ENCODE measurements at places on chromosomes 2 and 18.
A peak's percentile ranks its signal among the peaks of the same experiment; 100 is the strongest.

DNA sequence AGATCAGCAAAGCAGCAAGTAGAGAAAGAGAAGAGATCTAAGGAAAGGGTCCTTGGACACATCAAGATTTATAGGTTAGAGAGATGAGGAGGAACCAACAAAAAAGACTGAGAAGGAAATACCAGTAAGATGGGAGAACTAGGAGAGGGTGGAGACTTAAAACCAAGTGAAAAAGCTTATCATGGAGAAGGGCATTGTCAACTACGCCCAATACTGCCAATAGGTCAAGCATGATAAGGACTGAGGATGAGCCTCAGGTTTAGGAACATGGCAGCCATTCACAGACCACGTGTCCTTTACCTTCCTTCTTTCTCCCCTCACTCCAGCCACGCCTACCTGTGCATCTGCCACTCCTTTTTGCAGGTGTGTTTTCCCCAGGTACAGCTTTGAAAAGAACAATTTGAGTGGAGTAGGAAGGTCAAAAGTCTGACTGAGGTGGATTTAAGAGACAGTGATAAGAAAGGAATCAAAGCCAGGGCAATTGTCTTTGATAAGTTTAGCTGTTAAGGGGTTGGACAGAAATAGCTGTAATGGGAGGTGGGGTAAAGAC is 238.7 kb downstream of the STK39 start:
- H3K4me1 ChIP-seq, result no peaks in the 10 kb centered on the region
- no peak for DNase-seq
- peaks cover 9% of the 10 kb centered on the region for H3K36me3 ChIP-seq

DNA sequence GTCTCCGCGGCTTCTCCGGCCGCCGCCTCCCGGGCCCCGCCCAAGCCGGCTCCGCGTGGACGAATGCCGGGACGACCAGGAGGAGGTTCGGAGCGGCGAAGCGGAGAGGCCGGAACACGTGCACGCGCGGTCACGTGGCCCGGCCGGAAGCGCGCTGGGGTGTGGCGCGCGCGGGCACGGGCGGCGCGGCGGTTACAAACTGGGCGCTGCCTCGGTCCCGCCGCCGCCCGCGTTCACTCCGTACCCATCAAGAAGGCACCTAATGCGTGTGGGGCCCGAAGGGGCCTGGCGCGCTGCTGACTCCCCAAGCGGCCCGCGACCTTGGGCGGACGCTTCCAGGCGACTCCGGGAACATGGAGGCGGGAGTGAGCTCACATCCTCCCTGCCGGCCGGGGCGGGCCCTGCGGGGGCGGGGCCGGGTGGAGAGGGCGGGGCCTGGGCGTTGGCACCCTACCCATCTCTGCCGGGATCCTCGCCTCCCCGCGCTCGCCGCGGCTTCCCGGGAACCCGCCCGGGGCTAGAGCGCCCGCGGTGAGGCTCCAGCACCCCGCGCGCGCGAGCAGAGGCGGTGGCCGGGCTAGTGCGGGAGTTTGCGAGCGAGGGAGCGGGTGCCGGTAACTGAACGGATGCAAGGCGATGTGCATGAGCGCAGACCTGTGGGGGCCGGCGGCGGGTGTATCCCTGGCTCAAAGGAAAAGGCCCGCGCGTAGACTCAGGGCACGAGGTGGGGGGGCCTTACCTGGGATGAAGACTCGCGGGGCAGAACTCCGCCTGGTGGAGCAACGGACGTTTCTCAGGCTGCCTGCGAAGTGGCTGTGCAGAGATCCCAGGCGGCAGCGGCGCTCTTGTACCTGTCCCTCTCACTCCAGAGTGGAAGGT is at the start of gene TMEM185B:
TMEM185B (minus strand) TSS at position 367 of the 879 bp plus-strand sequence. CDS start 424 bp downstream, outside the sequence.
- peak within 1 kb of the TSS; percentile 57 for H3K4me3 ChIP-seq
- H3K4me1 ChIP-seq, result peaks cover 30% of the 10 kb centered on the region
- peak; percentile 78 for DNase-seq

DNA sequence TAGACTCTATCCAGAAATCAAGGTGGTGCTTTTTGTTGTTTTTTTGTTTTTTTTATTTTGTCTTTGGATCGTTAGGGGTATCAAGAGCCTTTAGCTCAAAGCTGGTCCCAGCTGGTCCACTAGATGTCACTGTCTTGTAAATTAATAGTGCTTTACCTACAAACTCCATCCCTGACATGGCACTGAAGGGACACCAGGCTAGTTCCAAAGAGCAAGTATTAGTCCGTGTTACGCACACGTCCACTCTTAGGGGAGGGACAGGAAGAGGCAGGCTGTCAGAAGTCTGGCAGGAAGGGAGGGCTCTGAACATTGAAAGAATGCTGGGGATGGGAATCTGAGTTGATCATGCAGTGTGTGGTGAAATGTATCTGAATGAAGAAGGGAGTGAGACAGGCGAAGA is 85.9 kb upstream of the CCBE1 start:
- H3K27ac ChIP-seq, result no peak overlapping the region
- H3K4me3 ChIP-seq, result no peak overlapping the region
- H3K4me1 ChIP-seq, result no peaks in the 10 kb centered on the region
- no peaks in the 10 kb centered on the region for H3K36me3 ChIP-seq
- no peaks in the 10 kb centered on the region for H3K27me3 ChIP-seq
- no peak for DNase-seq

GRCh38 chr2:219309278-219309677 is at the start of gene PTPRN:
Gene PTPRN, minus strand, starts transcription at chr2:219309401. Its CDS starts 69 bp downstream, at chr2:219309332.
- peaks cover 43% of the 10 kb centered on the region for H3K27me3 ChIP-seq
- H3K27ac ChIP-seq, result no peak within 1 kb of the TSS
- DNase-seq, result no peak
- no peak within 1 kb of the TSS for H3K4me3 ChIP-seq

GRCh38 chr18:47777626-47778025 is 152.8 kb downstream of the SMAD2 start:
- no peaks in the 10 kb centered on the region for H3K4me1 ChIP-seq
- H3K27me3 ChIP-seq, result no peaks in the 10 kb centered on the region
- no peak overlapping the region for H3K27ac ChIP-seq
- H3K4me3 ChIP-seq, result no peak overlapping the region

DNA sequence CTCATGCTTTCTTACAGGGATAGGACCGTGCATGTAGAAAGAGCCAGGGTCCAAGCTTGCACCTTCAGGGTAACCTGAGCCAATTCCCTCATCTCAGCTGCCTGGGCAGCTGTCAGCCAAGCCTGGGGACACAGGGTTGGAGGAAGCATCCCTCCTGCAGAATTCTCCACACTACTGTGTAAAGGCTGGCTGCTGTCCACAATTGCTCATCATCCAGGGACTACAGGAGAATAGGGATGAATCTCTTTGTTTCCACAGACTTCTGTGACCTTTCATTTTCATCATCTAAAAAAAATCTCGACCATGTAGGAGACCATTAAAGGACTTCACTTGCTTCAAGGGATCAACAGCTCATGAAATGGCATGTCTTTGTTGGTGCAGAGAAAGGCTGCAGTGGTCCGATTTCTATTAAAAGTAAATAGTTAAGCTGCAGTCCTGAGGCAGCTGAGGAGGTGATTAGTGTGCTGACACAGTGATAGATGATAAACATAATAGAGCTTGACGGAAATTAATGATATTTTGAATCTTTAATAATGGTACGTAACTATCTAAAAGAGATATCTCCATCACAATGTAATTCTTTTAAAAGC is 74.4 kb upstream of the COPS8 start:
- no peaks in the 10 kb centered on the region for H3K36me3 ChIP-seq
- peaks cover 4% of the 10 kb centered on the region for H3K27me3 ChIP-seq
- no peaks in the 10 kb centered on the region for H3K4me1 ChIP-seq
- H3K27ac ChIP-seq, result no peak overlapping the region
- no peak for DNase-seq

DNA sequence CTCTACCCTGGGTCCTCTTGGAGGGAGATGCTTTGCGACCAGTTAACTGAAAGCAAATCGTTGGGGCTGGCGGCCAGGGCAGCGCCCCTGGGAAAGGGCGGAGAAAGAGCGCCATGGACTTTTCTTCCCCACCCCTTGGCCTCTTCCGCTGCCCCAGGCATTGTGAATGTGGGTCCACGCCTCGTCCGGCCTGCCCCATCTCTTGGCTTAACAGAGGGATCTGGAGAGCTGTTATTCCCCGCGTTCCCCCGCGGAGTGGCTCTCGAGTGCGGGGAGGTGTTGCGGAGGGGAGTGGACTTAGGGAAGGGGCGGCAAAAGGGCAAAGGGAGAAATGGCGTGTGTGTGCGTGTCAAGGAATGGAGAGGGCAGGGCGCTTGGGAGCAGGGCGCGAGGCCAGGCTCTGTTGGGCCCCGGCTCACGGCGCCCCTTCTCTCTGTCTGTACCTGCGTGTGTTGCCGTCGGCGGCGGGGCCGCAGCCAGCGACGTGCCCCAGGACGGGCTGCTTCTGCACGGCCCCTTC is 6.6 kb downstream of the EMX1 start:
- peaks cover 91% of the 10 kb centered on the region for H3K27me3 ChIP-seq
- no peak overlapping the region for H3K4me3 ChIP-seq
- DNase-seq, result no peak
